ENCODE measurements at places on chromosomes 7 and 10.
A peak's percentile ranks its signal among the peaks of the same experiment; 100 is the strongest.

DNA sequence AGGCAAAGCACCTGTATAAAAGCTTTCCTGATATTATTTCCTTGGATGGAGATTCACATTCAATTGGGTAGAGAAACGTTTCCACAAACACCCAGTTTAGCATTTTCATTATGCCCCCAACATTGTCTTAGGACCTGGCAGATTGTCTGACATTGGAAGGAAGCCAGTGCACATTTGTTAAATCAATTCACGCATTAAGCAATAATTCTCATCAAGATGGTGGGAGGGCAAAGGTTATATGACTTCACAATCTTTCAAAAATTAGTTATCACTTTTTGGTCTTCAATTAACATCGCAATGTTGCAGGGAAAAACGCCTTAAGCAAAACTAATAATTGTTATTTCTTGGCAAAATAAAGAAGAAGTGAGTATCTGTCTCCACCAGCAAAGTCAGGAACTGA, 16.4 kb downstream of the OPALIN start:
- no peak for DNase-seq

- no peak for DNase-seq
These were observed 92.8 kb downstream of the SDK1 start for GRCh38 chr7:3393862-3394261.

GRCh38 chr7:16934722-16935340, 53.0 kb upstream of the AGR3 start:
- no peak for DNase-seq

DNA sequence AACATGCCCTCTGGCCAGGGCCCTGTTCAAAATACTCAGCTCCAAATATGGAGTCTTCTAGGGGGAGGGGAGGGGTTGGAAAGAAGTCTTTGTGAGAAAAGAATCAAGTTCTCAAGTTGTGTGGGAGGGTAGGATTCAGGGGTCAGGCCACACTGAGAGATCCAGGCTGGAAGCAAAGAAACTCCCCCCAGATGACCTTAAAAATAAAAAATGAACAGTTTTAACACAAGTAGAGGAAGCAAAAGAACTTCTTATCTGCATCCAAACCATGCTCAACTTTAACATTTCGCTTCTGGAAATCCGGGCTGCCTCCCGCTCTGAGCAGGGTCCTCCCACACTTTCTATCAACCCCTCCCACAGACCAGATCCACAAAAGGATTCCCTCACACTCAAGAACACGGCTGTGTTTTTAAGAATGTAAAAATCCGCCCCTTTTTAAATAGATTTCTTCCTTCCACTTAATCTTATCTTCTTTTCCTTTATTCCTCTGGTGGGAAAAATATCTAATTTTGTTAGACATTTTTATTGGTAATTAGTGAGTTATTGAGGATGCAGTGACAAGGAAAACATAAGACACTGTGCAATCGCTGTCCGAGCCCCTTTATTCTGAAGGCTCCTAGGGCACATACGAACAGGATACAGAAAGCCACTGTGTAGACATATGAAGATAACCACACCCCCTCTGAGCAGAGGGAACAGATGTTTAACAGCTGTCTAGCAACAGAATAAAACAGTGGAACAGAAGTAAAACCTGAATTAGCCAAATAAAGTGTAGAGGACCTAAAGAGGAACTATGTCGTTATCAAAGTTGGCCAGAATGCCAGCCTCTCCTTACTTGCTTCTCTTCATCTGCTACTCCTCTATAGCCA, 43.8 kb downstream of the CYTH3 start:
- peak; percentile 86 for DNase-seq

- no peak for DNase-seq
These were observed 54.0 kb downstream of the GSDME start for GRCh38 chr7:24703296-24703695.

DNA sequence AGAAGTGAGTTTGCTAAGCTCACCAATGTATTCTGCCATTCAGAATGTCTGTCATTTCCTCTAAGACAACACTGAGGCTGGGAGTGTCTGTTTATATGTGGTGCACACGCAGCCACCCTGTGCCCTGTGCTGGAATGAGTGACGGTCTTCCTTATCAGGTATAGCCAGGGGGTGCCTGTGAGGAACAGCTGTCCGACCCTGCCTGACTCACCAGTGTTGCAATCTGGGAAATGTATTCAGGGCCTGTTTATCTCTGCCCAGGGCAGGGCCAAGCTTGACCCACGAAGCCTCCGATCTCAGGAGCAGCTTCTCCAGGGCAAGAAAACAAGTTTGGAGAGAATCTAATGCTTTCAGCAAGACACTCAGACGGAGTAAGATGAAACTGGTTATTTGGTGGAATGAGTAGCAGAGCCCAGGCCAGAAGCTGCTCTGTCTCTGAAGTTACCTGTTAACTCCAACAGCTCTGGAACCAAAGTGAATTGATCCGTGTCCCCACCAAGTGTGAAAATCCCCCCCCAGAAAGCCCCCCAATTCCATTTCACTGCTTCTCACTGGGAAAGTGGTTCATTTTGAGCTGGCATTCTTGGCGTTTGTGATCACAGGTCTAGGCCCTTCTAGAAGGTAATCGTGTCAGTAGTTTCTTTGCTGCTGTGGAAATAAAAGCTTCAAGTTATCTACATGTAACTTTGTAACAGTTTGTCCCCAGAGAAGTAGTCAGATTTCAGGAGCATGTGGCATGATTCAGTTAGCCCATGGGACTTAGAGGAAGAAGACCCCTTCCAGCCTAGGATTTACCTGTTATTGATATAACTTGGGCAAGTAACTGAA, 6.1 kb upstream of the UBE2H start:
- DNase-seq = peak; percentile 67

- no peak for DNase-seq
These were observed 1.3 kb downstream of the FIGNL1 start for GRCh38 chr7:50448823-50449222.

DNA sequence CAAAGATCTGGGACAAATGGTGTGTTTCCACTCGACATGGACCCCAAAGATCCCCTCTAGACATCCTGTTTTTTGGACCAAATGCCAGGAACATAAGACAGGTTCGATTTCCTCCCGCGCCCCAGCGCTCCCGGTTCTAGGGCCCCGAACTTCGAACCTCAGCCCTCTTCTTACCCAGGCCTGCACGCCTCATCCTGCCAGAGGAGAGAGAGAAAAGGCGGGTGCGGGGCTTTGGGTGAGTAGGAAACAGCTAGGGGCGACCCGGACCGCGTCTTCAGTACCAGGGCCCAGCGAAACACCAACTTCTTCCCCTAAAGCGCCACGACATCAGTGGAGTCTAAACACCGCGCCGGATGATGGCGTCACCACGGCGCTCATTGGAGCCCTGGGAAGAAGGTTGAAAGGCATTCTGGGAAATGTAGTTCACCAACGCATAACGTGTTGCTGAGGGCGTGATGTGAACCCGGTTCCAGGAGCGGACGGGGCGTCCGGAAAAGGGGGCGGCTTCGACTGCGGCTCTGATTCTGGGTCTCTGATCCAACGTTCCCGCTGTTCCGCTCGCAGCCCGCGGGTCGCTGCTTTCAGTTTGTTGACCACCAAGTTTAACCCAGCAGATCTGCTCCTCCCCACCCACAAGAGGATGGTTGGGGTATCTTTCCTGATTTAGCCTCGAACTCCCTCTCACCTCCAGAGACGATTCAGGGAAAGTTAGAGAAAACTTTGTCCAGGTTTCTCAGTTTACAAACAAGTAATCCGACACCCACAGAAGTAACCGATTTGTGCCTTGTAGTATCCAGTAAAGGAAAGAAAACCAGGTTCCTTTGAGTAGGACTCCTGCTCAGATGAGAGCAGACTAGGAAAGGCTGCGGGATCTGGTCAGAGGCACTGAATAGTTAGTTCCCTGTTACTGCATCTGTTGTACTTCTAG, at the start of gene BET1:
Gene BET1, minus strand, starts transcription at position 332 of the 928 bp plus-strand sequence. Its CDS starts 139 bp downstream, at position 193.
- peak; percentile 96 for DNase-seq

Data from stomach (tissue), 19 donors.